Dermis microvascular lymphatic vessel endothelial cell (primary cell): ENCODE measurements at places on chromosomes 3 and 15.

DNA sequence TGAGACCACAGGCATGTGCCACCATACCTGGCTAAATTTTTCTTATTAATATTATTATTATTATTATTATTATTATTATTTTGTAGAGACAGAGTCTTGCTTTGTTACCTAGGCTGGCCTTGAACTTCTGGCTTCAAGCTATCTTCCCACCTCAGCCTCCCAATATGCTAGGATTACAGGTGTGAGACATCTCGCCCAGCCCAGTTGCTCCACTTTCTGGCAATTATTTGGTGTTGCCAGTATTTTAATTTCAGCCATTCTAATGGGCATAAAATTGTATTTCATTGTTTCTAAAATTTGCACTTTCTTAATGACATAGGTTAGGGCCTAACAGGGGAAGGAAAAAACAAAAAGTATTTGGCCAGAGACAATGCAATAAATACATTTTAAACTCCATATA, 1217.6 kb upstream of the ALCAM start:
- peak; percentile 7 for DNase-seq

- DNase-seq = peak; percentile 61
Observed at GRCh38 chr3:157532529-157533297, 29.5 kb upstream of the VEPH1 start.

- DNase-seq = no peak
Observed at GRCh38 chr3:30288830-30289229, 317.6 kb upstream of the TGFBR2 start.

GRCh38 chr3:194201953-194202666, 66.2 kb downstream of the HES1 start:
- no peak for DNase-seq

DNA sequence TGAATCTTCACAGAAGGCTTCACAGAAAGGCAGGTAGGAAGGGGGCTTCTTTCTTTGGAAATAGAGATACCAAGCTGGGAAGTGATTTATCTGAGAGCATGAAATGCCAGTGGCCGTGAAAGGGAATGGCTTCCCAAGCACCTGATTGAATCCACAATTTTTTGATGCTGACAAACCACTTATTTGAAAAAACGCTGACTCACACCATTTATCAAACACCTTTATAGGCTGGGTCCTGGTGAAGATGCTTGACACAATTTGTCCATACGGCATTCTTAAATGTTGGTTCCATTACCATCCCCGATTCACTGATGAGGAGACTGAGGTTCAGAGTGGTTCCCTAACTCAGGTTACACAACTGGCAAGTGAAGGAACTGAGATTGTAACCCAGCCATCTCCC, 64.1 kb upstream of the POMGNT2 start:
- no peak for DNase-seq

DNA sequence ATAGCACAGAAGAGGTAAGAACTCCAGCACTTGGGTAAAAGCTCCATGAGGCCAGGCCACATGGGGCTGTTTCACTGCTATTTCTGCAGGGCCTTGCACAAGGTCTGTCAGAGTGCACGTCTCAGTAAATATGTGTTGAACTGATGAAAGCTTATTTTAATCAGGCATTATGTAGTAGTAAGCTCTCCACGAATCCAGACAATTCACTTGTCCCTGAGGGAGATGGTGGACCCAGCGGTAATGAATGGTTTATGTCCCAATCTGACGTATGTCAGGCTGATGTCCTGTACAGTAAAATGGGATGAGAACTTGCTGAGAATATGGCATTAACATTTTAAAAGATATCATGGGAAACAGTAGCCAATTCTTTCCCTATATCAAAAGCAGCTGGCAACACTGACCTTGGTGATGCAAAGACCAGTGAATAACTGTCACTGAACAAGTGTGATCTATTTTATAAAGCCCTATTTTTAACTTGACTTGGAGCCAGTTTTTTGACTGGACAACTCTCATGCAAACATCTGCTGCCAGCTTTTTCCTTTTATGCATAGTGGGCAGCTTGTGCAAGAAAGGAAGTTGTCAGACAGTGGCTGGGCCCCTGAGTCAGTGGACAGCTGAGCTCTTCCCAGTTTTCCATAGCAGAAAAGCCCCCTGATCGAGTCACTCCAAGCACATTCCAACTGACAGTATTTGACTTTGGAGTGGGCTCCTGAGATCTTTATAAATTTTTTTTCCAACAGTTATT, 519.8 kb upstream of the MDFIC2 start:
- peak; percentile 86 for DNase-seq

- no peak for DNase-seq
Observed at GRCh38 chr3:179289295-179289694, 33.5 kb upstream of the ZNF639 start.

DNA sequence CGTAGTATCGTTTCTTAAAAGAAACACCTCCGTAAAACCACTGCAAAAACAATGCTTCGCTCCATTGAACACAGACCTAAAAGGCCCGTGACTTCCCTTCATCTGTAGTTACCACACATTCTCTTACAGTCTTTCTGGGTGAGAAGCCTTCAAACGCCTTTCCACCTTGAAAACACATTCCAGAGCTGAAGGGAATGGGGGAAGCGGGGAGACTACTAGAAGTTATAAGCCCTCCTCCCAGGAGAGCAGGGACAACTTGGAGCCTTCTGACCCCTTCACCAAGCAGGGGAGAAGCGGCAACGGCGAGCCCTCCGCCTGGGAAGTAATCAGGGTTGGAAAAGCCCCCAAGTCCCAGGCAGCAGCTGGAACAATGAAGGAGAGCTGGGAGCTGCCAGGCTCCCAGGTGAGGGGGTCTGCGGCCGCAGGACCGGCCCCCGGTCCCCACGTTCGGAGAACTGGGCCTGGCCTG, 461 bp downstream of the SECISBP2L start:
- DNase-seq = no peak

DNA sequence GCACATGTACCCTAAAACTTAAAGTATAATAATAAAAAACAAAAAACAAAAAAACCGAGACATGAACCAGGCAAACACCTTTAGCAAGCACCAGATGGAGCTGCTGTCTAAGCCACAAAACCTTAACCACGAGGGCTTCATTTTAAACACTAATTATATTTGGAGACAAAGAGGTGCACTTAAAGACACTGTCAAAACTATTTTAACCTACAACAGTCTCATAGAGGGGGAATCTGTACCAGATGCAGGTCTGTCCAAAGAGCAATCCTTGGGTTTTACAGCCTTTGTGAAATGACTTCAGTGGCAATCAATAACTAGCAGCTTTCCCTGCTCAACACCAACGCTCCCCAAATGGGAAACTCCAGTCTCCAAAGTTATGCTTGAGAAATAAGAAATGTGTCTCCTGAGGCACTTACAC, 115.7 kb upstream of the TSPAN3 start:
- peak; percentile 58 for DNase-seq

GRCh38 chr3:13937131-13937530, 57.3 kb upstream of the WNT7A start:
- DNase-seq = no peak

- DNase-seq = no peak
Observed at GRCh38 chr3:174596447-174596982, 262.6 kb upstream of the NAALADL2 start.

DNA sequence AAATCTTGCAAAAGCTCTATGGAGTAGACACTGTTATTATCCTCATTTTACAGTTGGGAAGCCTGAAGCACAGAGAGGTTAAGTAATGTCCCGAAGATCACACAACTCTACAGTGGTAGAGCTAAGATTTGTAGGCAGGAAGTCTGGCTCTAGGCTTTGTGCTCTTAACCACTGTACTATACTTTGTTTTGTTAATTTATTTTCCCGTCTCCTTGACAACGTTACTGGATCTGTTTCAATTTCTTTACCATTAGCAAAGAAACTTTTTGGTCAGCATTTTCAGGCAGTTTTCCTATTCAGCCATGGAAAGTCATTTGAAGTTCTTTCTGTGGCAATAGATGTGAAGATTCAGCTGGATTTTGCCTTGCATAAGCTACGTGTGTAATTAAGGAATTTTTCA, 51.7 kb downstream of the OTOL1 start:
- DNase-seq = no peak

GRCh38 chr15:98751767-98752166, 103.4 kb downstream of the IGF1R start:
- DNase-seq = no peak

DNA sequence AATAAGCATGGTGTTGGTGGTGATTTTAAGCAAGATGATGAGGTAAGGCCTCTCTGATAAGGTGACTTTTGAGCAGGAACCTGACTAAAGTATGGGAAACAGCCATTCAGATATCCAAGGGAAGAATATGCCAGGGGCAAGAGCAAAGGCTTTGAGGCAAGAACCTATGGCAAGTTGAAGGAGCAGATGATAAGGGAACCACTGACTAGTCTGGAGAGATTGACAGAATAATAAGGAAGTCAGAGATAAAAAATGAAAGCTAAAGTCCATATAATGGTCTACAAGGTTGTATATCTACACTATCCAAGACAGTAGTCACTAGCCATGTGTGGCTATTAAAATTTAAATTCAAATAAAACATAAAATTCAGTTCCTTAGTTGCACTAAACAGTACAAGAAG, 2.5 kb upstream of the C3orf38 start:
- no peak for DNase-seq

- no peak for DNase-seq
Observed at GRCh38 chr3:193457526-193457925, 79.0 kb upstream of the ATP13A5 start.

- DNase-seq = no peak
Observed at GRCh38 chr15:100227781-100228180, 114.0 kb downstream of the ADAMTS17 start.

- DNase-seq = no peak
Observed at GRCh38 chr3:13143381-13144004, 70.3 kb upstream of the IQSEC1 start.

GRCh38 chr3:9403463-9403862, 6.0 kb downstream of the SETD5 start:
- no peak for DNase-seq

GRCh38 chr15:53710906-53711305, 48.6 kb downstream of the WDR72 start:
- no peak for DNase-seq

- peak; percentile 11 for DNase-seq
Observed at GRCh38 chr3:49266410-49267095, 10.5 kb downstream of the C3orf62 start.

GRCh38 chr15:45166834-45167630, 20.7 kb downstream of the SHF start:
- peak; percentile 83 for DNase-seq

GRCh38 chr3:48088056-48088748, 72.0 kb upstream of the MAP4 start:
- DNase-seq = no peak

GRCh38 chr3:54970895-54971294, 43.0 kb upstream of the LRTM1 start:
- DNase-seq = no peak

- DNase-seq = no peak
Observed at GRCh38 chr3:42526616-42527367, 24.3 kb downstream of the VIPR1 start.

- no peak for DNase-seq
Observed at GRCh38 chr3:9250236-9250635, 790 bp upstream of the SRGAP3 start.

DNA sequence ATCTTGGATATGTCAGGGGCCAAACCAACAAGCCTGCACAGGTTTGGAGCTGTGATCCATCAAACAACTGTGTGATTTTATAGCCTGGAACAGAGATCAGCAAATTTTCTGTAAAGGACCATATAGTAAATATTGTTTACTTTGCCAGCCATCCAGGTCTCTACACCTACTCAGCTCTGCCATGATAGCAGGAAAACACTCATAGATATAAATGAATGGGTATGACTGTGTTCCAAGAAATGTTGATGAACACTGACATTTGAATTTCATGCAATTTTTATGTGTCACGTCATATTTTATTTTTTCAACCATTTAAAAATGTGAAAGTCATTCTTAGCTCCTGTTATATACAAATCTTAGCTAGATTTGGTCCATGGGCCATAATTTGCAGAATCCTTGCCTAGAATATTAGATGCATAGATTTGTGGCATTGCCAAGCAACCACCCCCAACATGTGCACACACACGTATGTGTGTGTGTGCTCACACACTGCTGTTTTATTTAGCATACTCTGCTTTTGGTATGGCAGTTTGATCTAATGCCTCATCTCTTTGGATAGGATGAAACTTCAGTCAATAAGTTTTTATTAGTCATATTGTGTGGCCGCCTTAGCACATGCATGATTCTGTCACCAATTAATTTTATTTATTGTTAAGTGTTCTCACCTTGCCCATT, 6.4 kb downstream of the ATXN7 start:
- DNase-seq = no peak

- no peak for DNase-seq
Observed at GRCh38 chr15:29805043-29805707, 17.1 kb downstream of the TJP1 start.

DNA sequence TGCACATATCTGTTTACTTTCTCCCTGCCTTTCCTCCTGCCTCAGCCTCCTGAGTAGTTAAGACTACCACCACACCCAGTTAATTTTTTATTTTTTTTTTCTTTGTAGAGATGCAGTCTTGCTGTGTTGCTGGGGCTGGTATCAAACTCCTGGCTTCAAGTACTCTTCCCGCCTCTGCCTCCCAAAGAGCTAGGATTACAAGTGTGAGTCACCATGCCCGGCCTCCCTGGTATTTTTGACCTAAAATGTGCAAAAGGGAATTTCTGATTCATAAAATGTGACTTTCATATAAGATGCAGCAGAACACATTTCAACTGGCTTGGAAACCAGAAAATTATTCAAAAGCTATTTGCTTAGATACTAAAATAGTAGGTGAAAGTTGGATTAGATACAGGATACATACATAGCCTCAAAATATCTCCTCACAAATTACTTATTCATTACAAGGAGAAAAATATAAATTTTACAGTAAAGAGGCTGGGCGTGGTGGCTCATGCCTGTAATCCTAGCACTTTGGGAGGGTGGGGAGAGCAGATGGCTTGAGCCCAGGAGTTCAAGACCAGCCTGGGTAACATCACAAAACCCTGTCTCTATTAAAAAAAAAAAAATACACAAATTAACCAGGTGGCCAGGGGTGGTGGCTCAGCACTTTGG, 32.0 kb downstream of the MAP4 start:
- DNase-seq = peak; percentile 11

DNA sequence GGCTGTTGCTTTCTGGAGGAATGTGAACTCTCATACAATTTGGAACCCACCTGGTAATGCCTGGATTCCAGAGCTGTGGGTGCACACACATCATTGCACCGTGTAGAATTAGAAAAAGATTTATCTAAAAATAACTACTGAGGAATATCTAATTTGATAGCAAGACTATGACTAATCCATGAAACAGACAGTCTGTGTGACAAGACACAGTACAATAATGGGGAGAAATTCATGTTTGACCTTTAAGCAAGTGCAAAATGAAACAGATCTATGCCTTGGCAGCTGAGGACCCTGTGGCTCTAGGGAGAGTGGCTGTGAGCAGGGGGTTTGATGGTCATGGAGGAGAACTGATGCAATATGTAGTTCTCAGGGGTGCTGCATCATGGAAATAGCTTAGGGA, 7.9 kb upstream of the DOCK3 start:
- no peak for DNase-seq

- peak; percentile 55 for DNase-seq
Observed at GRCh38 chr3:32175607-32176197, 62.8 kb upstream of the CMTM8 start.

DNA sequence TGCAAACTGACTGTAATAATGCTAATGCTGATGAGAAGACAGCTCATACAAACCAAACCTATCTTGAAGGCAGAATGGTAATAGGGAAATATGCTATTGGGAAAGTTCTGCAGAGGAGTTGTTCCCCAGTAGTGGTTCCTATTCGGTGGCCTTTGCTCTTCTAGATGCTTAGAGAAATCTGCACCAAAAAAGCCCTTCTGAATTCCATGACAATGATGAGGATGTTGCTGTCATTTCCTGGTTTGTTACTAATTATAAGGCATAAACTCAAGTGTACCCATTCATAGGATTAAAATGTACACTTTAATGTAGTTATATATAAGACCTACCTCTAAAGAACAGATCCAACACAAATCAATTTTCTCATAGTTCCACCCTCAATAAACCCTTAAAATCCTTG, 30.1 kb downstream of the TOMM70 start:
- no peak for DNase-seq
